ENCODE measurements at places on chromosomes 1 and 21.

GRCh38 chr1:53587252-53587988 lies 128.2 kb downstream of the DMRTB1 start:
- no peak for DNase-seq

DNA sequence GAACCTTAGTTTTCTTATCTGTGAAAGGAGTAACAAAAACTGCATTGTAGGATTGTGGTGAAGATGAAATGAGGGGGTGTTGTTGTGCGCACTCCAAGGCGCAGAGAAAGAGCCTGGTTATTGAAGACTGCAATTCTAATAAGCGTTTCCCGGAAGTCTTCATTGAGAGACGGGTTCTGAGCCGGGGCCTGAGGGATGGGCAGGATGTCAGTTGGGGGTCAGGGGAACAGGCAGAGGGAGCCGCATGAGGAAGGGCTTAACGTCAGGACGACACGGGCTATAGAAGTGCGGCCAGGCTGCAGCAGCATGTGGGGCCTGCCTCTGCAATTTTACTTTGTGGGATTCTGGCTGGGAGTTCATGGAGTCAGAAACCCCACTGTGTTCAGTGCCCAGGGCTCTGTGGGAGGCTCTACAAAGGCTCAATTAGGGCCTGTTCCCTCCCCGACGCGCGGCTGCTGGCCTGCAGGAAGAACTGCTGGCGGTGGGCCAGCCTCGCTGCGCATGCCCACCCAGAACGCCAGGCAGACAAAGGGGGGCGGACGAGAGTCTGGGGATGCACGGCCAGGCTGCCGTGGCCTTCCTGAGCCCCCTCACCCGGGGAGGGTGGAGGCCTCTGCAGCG lies 20.7 kb downstream of the TRIM62 start:
- DNase-seq: no peak

DNA sequence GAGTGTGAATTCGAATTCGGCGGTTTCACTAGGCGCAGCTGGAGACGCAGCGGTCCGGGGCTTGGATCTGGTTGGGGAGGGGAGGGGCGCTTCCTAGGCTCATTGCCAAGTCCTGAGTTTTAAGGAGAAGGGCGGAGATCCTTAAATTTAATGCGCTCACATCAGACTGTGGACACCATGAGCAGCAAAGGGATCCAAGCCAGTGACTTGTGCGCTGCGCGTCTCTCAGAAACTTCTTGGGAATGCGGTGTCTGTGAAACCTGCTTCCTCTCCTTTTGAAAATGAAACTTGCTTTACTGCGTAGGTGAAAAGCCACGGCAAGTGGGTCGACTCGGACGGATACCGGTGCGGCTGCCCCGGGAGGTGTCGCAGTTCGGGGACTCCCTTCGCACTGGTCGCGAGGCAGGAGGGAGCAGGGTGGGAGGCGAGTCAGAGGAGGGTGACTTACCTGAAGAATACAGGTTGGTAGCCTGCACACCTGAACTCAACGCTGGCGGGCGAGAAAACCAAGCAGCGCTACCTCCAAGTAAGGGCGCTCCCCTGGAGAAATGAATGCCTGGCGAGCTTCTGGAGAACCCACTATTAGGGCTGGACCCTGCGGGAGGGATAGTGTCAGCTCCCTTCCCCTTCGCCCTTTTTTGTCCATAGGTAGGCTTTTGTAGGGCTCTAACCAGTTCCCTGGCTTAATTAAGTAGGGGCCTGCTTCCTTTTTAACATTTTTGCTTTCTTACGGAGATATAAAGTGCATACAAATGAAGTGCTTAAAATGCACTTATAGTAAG lies 992 bp downstream of the TENT5C start:
- no peak for DNase-seq

- DNase-seq: peak; percentile 18
Observed at GRCh38 chr21:42161956-42162681, 56.8 kb upstream of the ABCG1 start.

DNA sequence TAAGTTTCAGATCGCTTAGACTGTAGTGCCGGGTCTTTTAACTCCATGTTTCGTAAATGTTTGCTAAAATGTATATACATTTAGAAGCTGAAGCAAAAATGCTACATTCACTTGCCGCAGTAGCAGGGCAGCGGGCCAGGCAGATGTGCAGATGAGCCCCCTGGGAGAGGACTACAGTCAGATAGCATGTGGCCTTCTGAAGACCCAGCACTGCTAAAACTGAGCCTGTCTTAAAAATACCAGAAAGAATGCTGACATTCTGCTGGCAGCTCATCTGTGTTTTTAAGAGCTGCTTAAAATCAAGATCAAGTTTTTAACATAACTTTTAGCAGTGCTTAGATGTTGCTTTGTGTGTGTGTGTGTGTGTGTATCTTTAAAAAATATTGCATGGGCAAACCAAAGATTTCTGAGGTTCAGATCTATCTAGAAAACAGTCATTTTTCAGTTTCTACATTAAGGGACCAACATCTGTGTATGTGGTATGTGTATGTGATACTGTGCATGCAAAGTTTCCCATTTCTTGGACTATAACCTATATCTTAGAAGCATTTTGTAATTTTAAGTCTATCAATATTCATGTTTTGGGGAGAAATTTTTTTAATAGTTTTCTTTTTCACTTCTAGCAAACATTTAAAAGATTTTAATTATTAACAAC lies 31.7 kb downstream of the CHRM3 start:
- DNase-seq: no peak

DNA sequence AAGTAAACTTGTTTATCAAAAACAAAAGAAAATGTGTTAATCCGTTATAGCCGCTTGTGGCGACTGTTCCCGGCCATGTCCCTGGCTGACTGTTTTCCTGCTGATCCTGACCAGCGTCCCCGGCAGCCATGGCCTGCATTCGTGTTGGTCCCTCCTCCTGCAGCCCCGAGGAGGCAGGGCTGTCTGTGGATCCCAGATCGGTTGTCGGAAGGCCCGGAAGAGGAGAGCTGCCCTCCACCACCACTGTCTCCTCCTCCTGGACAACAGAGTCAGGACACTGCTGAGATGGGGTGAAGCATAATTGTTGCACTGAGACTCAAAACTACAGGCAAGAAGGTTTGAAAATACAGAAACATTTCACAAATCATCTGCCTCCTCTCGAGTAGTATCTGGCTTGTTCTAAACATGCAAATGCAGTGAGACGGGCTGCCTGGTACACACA lies 3.6 kb upstream of the MXRA8 start:
- peak; percentile 38 for DNase-seq

GRCh38 chr21:17270229-17270628 lies 242.6 kb upstream of the CXADR start:
- DNase-seq: peak; percentile 21

GRCh38 chr1:1144122-1144842 lies 28.4 kb upstream of the C1orf159 start:
- no peak for DNase-seq

DNA sequence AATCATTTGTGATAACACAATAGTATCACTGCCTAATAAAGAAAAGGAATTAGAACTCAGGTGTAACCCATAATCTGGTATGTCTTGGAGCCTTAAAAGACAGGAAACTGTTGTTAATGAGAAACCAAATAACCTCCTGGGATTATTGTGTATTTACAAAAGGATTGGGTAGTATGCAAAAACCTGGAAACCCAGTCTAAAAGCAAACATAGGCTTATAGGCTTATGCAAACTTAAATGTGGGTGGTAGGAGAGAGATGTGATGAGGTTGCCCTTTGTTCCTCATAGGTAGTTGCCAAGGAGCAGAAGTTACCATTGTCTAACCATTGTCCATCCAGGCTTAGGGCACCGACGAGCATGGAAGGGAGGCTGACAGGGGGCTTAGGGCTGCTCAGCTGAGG lies 165.8 kb downstream of the AK5 start:
- no peak for DNase-seq

GRCh38 chr1:202130816-202131522 lies 8.3 kb downstream of the GPR37L1 start:
- no peak for DNase-seq

- no peak for DNase-seq
Observed at GRCh38 chr1:232111611-232112010, 485.0 kb downstream of the DISC1 start.

GRCh38 chr1:162878000-162878596 lies 17.1 kb upstream of the CCDC190 start:
- peak; percentile 70 for DNase-seq

DNA sequence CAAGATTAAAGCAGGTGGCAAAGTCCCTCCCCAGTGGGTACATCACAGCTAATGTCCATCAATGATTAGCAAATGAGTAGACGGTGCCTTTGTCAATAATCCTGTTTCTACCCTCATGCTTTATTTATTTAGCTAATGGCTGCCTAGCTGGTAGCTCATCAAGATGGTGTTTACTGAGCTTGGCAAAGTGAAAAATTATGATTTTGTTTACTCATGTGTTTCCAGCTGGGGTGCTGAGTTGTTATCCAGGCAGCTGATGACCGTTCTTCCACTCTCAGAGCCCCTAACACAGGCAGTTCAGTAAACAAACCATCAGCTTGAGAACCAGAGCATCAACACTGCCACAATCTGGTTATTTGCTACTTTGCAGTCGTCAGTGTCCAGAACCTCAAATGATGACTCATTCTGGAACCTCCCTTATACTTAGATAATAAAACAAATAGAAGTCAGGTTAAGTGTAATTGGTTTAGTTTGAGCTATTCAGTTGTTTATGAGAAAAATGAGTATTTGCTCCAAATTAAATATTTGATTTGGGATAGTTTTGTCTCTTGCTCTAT lies 163.9 kb downstream of the ST6GALNAC5 start:
- peak; percentile 62 for DNase-seq

- DNase-seq: peak; percentile 93
Observed at GRCh38 chr1:168301664-168302320, 21.1 kb downstream of the TBX19 start.

GRCh38 chr1:169999331-169999741 lies 75.2 kb downstream of the KIFAP3 start:
- DNase-seq: peak; percentile 98

GRCh38 chr1:64915381-64916274 lies 50.7 kb downstream of the JAK1 start:
- peak; percentile 64 for DNase-seq

- DNase-seq: no peak
Observed at GRCh38 chr1:66043186-66043585, 250.5 kb downstream of the PDE4B start.

GRCh38 chr1:167244244-167244643 lies 23.6 kb downstream of the POU2F1 start:
- no peak for DNase-seq

DNA sequence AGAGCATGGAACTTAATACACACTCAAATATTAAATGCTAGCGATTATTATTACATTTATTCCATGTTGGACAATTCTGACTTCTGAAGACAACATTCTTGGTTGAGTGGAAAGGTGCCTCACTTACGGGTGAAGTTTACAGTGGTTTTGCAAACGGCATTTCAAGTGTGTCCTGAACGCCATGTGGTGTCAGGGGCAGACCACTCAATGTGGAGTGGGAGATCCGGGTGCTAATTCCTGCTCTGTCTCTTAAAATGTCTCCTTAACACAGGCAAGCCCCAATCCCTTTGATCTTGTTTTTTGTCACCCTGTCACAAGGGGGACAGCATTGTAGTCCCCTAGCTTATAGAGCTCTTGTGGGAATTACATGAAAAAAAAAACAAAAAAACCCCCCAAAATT lies 5.6 kb upstream of the TDRD10 start:
- no peak for DNase-seq

DNA sequence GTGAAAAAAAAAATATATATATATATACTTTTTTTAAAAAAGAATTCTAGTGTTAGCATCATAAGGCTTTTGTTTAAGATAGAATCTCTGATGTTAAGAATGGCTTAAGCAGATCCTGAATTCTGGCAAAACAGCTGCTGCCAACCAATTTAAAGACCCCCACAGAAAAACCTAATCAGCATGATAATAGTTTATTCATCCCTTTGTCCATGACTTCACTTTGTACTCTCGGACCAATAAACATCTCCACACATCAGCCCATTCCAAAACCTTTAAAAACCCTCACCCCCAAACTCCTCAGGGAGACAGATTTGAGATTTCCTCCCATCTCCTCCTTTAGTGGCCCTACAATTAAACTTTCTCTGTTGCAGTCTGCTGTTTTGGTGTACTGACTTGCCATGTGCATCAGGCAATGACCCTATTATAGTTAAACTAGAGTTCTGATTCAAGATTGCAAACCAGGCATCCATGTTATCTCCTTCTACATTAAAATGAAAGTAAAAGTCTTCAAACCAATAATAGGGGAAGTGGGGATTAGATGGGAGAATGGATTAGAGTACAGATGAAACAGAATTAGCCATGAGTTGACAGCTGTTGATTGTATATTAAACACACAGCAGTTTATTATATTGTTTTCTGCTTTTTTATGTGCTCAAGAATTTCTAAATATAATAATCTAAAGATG lies 9.8 kb upstream of the PHTF1 start:
- no peak for DNase-seq

- peak; percentile 23 for DNase-seq
Observed at GRCh38 chr1:200780545-200781369, 42.1 kb downstream of the CAMSAP2 start.

- no peak for DNase-seq
Observed at GRCh38 chr1:9400425-9401079, 107.9 kb downstream of the SPSB1 start.

GRCh38 chr1:75136921-75137641 lies 2.9 kb downstream of the LHX8 start:
- no peak for DNase-seq

DNA sequence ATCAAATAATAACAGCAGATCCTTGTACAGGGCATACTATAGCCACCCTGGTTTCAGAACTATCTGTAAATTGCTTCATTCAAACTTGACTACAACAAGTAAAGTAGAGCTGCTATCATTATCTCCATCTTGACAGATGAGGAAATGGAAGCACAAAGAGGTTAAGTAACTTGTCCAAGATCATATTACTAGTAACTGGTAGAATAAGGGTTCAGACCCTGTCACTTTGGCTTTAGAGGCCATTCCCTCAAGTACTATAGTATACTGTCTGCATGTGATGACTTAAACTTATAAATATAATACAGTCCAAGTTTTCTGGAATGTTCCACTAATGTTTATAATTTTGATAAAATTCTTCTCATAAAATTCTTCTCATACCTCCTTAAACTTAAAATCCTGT lies 24.8 kb downstream of the PGM1 start:
- DNase-seq: no peak

DNA sequence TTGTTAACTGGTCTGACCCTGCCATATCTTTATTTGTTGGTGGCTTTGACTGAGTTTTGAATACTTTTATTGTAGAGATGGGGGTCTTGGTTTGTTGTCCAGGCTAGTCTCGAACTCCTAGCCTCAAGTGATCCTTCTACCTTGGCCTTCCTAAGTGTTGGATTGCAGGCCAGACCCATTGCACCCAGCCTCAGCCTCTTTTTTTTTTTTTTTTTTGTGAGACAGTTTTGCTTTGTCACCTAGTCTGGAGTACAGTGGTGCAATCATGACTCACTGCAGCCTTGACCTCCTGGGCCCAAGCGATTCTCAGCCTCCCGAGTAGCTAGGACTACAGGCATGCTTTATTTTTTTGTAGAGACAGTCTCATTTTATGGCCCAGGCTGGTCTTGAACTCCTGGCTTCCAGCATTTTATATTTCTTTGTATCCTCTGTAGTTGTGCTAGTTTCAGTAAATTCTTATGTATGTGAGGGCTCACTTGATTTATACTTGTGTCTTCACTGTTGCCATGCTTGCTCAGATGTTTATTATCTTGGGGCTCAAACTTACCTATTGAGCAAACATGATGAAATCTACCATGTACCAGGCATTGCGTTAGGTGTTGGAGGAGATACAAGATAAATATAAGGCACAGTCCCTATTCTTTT lies 24.1 kb downstream of the THRAP3 start:
- peak; percentile 74 for DNase-seq

All from A172 (cell line).